ENCODE measurements at places on chromosomes 11 and 22.

DNA sequence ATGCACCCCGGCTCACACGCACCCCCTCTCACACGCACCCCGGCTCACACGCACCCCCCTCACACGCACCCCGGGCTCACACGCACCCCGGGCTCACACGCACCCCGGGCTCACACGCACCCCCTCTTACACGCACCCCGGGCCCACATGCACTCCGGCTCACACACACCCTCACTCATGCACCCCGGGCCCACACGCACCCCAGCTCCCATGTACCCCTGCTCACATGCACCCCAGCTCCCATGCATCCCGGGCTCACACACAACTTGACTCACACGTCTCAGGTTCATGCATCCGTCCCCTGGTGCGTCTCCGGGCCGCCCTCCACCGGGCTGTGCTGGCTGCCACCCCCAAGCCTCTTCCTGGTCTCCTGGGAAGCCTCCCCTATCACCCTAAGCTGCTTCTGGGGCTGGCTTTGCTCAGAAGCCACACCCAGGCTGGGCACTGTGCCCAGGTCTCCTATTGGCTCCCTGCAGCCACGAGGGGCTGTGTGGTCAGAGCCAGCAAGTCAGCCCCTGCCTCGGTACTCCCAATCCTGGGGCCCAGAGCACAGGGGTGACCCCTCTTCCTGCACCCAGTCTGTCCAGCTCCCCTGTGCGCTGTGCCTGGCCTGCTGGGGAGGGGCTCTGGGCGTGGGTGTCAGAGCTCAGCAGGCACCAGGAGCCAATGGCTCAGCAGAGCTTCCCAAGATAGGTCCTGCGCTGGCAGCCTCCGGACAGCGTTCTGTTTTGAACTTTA, 16.9 kb downstream of the TSPAN4 start:
- peak; percentile 91 for DNase-seq

DNA sequence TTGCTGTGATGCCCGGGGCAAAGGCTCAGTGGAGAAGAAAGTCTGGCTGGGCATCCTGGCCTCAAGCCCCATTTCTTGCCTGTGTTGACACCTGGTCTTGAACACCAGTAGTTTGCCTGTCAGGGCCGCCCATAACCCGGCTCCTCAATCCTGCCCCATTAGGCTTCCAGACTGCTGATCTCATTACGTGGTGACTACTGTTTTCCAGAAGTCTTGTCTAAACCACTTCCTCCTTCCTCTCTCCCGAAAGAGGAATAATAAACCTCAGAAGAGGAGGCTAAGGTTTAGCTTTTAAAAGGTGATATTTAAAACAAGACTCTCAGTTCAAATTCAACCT, 97.7 kb downstream of the CD44 start:
- DNase-seq: peak; percentile 59

GRCh38 chr11:134668076-134668475, 256.0 kb upstream of the B3GAT1 start:
- no peak for DNase-seq

GRCh38 chr22:24067587-24068376, 56.7 kb downstream of the CABIN1 start:
- DNase-seq: no peak

DNA sequence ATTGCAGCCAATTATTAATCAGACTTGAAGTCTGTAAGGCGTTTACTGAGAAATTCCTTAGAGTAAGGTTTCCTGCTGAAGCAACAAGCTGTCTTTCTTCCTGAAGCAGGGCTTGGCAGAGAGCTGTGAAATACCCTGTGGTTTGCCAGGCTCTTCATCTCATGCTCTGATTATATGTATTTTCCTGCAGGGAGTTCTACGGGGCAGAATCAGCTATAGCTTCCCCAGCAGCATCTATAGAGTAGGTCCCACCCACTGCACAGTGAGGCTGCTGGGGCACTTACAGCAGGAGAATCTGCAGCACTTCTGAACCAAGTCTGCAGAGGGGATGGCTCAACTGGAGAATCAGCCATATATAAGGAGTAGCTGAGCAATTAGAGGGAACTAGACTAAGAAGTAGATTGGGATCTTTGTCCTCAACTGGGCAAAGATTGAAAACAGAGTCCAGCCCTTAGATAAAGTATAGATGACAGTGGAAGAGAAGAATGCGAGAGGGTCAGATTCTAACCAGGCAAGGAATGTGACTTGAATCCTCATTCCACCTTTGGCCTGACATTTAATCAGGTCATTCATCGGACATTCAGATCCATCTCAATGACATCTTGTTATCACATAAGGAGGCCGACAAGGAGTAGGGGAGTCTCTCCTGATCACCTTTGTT, 37.6 kb downstream of the CNTF start:
- DNase-seq: no peak

DNA sequence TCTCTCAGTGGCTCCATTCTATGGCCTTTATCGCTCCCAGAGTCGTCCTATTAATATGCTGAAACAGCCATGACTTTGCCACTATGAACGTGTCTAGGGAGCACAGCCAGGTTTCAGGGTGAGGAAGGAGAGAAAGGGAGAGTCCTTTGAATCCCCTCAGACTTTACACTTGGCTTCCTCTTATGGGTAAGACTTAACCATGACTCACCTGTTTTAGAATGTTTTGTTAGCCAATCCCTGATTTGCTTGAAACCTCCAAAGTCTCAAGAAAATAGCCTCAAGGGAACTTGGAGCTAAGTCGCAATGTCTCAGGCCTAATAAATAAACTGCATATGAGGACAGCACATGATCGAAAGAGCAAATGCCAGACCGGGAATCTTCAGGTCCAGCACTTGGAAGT, 131.2 kb upstream of the RCN1 start:
- no peak for DNase-seq

DNA sequence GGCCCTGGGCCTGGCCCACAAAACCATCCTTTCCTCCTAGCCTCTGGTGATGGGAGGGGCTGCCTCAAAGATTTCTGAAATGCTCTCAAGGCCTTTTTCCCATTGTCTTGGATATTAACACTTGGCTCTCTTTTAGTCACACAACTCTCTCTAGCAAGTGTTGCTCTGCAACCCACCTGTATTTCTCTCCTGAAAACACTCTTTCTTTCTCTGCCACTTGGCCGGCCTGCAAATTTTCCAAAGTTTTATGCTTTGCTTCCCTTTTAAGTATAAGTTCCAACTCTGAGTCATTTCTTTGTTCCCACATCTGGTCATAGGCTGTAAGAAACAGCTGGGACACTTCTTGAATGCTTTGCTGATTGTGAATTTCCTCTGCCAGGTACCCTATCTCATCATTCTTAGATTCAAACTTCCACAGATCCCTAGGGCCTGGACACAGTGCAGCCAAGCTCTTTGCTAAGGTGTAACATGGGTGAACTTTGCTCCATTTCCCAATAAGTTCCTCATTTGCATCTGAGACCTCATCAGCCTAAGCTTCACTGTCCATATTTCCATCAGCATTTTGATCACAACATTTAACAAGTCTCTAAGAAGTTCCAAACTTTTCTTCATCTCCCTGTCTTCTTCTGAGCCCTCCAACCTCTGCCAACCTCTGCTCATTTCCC, 93.8 kb downstream of the TRIM29 start:
- DNase-seq: no peak

DNA sequence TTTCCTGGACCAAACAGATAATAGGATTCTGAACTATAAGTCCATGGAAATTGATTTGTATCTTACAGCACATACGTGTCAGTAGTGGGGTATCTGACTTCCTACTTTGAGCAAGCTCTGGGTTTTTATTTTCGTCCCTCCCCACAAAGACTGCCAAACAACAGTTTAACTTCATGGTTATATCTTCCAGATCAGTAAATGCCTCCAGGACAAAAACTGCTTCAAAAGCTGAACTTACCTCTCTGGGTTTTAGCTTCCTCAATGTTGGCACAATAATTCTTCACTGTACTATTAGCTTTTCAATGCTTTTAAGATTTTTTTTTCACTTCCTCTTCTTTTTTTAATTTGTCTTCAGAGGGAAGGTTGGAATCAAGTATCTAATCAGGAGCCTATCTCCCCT, 4.2 kb upstream of the DPF2 start:
- DNase-seq: no peak

DNA sequence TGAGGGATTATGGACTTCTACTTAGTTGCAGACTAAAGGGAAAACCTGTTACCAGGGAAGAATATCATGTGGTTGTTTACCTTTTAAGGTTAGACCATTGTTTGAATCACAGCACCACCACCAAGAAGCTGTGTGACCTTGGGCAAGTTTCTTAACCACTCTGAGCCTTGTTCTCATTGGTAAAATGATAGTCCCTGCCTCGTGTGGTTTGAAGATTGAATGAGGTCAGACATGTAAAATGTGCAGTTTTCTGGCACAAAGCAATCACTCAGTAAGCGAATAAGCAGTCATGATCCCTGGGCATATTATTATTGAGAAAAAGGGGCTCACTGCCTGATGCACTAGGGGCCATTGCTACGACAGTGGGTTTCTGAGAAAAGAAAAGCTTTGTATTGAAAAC, 28.3 kb downstream of the MOV10L1 start:
- DNase-seq: no peak
